Activated naive CD4-positive, alpha-beta T cell treated with anti-CD3 and anti-CD28 coated beads, Interleukin-2, amount 50 U/mL, for 72 hours (primary cell): ENCODE measurements at places on chromosomes 4 and X.

GRCh38 chrX:67635424-67635823 lies 91.6 kb downstream of the AR start:
- DNase-seq, result no peak

DNA sequence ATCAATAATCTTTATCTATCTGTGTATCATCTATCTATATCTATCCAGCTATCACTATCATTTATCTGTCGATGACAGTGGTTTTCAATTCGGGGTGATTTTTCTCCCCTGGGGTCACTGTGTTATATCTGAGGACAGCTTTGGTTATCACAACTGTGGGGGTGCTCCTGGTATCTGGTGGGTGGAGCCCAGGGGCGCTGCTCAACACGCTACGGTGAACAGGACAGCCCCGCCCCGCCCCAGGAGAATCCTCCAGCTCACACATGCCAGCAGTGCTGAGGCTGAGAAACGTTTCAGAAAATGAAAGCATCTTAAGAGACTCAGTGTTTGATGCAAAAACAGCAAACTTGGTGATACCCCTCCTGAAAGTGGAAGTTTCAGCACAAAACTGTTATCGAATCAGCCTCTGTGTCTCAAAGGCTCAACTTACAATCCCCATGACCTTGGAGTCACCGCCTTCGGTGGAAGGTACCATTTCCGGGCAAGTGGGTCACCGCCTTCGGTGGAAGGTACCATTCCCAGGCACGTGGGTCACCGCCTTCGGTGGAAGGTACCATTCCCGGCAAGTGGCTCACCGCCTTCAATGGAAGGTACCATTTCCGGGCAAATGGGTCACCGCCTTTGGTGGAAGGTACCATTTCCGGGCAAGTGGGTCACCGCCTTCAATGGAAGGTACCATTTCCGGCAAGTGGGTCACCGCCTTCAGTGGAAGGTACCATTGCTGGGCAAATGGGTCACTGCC lies 315.3 kb downstream of the DHRSX start:
- no peak for DNase-seq

DNA sequence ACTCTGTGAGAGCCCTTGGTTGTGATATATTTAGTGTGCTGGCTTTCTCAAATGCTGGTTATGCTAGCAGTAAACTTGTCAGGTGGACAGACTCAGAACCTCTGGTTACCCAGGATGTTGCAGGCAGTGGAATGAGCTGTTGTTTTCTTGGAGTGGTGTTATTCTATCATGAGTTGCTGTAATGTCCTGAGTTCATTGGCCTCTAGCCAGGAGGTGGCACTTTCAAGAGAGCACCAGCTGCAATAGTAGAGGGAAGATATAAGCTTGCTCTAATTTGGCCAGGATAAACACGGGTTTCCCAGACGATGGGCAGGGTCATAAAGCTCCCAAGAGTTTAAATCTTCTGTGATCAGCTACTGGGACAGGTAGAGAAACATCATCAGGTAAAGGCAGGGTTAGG lies 95.0 kb upstream of the UBQLN2 start:
- no peak for DNase-seq

- DNase-seq, result no peak
These were observed 542.3 kb upstream of the ADGRL3 start for GRCh38 chr4:60657807-60658206.
